ENCODE measurements at places on chromosomes 3 and 15.

DNA sequence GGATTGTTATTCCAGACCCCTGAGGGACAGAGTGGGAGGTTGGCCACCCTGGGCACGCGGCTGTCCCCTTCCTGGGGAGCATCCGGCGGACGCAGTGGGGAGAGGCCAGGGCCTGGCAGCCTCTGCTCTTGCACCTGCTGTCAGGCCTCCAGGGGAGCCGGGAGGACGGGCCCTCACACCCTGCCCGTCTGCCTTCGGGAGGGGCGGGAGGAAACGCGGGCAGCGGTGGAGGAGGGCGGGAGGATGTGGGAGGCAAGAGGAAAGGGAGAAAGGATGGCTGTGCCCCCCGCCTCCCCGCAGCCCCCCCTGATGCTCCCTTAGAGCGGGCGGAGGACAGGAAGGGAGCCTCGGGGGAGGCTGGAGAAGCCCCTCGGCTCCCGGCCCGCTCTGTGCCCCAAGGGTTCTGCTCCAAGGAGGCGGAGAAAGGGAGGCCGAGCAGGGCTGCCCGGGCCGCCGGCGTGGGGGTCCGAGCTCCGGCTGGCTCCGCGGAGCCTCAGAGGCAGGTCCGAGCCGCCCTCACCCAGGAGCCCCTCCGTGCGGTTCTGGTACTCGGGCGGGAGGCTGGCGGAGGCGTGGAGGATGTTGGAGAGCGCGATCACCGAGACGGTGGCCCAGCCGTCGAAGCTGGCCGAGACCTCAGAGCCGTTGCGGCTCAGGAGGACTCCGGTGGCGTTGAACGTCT is 40.9 kb downstream of the MUC20 start:
- DNase-seq, result no peak

DNA sequence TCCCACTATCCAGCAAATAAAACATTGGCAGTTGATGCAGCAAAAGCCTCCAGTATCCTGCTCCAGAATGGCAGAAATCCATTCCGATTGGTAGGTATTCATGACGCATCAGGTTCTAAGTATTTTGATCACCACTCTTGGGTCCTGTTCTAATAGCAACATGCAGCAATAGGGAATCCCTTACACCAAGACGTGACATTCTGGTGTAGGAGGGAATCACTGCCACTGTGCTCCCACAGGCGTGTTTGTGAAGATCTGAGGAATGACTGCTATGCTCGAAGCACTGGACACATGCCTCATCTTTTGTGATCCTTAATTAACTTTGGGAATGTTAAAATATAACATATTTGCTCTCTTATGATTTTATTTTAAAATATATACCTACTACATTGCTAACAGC is 552.9 kb downstream of the MECOM start:
- DNase-seq, result no peak

GRCh38 chr3:192422321-192422996 is 304.9 kb downstream of the FGF12 start:
- no peak for DNase-seq

GRCh38 chr15:65790694-65791334 is 1.3 kb downstream of the DENND4A start:
- no peak for DNase-seq

GRCh38 chr15:29280514-29280913 is 10.9 kb upstream of the NSMCE3 start:
- DNase-seq, result no peak

DNA sequence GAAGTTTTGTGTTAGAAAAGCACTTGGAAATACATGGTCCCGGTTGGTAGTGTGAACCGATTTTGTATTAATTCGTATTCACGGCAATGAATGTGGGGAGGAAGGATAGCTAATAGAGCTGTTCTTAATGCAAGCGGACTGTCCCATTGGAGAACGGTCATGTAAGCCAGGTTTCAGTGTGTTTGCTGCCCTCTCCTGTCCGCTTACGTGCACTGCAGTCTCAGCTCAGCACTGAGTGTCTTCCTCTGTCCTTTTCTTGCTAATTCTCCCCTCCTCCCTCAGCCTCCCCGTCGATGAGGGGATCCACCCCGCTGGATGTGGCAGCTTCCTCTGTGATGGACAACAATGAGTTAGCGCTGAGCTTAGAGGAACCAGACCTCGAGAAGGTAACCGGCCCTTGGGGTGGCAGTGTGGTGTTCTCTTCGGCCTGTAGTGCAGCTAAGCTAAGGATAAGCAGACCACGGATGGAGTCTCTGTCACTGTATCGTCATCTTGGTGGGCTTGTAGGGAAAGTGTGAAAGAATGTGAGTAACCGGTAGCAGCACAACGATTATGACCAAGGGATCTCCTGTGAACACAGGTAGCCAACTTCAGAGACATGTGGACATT is 267.5 kb upstream of the CHRM5 start:
- peak; percentile 68 for DNase-seq

DNA sequence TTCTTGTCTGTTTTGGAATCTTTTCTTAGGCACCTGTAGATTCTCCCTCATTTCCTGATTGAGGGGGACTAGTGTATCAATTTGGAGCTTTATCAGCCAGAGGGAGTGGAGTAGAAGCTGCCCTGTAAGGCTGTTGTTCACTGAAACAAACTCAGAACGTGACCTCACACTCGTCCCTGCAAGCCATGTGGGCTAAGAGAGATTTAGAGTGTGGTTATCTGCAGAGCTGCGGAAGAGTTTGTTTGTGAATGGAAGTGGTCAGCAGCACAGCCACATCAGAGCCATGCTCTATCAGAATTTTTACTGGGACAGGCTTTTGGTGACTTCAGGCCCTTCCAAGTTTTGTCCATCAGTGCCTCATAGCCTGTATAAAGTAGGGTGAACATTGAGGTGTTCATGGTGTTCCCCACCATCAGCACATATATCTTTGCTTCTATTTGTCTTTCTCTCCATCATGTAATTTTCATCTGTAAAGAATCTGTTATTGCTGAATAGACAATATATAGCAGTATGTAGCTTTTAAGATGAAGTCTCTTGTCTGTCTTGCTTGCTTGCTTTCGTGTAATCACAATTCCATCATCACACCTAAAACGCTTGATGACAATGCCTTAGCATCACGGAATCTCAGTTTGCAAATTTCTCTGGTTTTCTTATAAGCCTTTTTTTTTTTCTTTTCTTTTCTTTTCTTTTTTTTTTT is 37.0 kb downstream of the LARS2 start:
- DNase-seq, result no peak

GRCh38 chr3:12841970-12842328 is 584 bp upstream of the RPL32 start:
- no peak for DNase-seq

DNA sequence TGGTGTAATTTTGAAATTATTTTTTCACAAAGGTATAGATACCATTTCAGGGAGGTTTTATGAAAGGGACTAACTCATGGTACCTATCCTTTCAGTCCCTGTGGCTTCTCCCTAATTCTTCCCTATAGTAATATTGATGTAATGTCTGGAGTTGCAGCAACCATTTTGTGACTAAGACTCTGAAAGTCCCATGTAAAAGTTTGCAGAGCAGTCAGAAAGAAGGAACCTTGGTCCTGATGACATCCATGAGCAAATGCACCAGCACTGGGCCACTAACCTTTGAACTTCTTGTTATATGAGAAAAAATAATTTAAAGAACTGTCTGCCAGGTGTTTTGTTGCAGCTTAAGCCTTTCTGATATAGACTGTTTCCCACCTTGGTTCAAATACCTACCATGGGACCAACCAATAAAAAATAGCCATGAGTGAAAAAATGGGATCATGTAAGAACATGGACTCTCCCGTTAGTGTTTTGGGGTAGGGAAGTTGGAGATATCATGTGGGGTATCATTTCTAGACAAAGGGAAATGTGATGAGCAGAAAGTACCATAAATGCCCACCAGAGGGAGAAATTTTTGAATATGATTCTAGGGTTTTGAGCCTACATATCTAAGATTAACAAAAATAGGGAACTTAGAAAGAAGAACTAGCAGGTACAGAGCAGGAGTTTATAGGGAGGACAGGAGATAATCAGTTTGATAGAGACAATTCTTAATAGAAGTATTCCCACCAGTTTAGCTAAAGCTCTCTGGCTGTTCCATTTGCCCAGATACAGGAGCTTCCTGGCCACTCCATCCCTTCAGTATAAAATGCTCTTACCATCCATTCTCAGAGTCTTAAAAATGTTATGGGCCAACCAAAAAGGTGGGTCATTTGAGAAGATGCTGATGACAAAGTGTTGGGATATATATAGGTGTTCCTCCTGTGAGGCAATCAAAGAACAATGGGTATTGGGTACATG is 3.4 kb upstream of the CPOX start:
- DNase-seq, result no peak

Measured in fibroblast of the conjunctiva (primary cell).